ENCODE measurements at places on chromosomes 16 and 17.

- DNase-seq: no peak
- no peaks in the 10 kb centered on the region for H3K4me1 ChIP-seq
- H3K27me3 ChIP-seq: no peaks in the 10 kb centered on the region
Measured at GRCh38 chr16:63822818-63823217, 1299.0 kb downstream of the CDH11 start.

DNA sequence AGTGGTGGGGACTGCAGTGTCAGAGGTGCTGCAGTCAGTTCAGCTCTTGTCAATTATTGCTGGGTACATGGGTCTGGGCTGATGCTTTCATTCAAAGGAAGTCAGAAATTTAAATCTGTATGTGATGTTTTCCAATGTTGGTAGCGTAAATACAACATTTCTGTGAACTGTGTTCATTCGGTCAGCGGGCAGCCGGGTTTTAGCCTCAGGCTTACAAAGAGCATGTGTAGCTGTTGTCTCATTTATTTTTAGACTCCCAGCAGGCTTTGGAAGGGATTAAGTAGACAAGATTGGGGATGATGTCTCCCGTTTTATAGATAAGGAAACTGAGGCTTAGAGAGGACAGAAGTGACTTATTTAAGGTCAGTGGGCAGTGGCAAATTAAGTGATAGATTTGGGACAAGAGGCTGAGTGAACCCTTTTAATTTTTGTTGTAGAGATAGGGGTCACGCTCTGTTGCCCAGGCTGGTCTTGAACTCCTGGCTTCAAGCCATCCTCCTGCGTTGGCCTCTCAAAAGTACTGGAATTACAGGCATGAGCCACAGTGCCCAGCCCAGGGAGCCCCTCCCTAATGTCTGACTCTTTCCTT is 8.1 kb downstream of the AQP8 start:
- no peak overlapping the region for H3K4me3 ChIP-seq
- H3K27ac ChIP-seq: no peak overlapping the region
- H3K27me3 ChIP-seq: no peaks in the 10 kb centered on the region
- no peak for DNase-seq
- H3K4me1 ChIP-seq: peaks cover 3% of the 10 kb centered on the region
- no peaks in the 10 kb centered on the region for H3K36me3 ChIP-seq

GRCh38 chr17:82876149-82876548 is 36.3 kb upstream of the ZNF750 start:
- DNase-seq: no peak
- H3K4me1 ChIP-seq: peaks cover 58% of the 10 kb centered on the region
- no peak overlapping the region for H3K4me3 ChIP-seq
- peaks cover 8% of the 10 kb centered on the region for H3K36me3 ChIP-seq
- no peaks in the 10 kb centered on the region for H3K27me3 ChIP-seq

DNA sequence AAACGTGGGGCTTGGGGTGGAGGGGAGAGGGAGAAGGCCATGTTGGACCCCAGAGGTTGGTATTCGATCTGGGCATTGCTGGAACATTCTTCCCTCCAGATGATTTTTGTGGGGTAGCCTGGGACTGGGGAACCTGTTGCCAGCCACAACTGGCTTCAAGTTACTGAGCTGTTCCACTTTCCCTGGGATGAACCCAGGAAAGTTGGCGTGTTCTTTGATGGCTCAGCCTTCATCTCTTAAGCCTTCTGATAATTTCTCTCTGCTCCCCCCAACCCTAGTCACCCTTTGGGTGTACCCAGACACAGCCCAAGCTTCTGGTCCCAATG is 2.1 kb downstream of the TBX21 start:
- H3K36me3 ChIP-seq: peaks cover 46% of the 10 kb centered on the region
- peaks cover 67% of the 10 kb centered on the region for H3K4me1 ChIP-seq
- peak overlapping the region; percentile 100 for H3K4me3 ChIP-seq
- no peak for DNase-seq
- peak overlapping the region; percentile 95 for H3K27ac ChIP-seq
- H3K27me3 ChIP-seq: no peaks in the 10 kb centered on the region

DNA sequence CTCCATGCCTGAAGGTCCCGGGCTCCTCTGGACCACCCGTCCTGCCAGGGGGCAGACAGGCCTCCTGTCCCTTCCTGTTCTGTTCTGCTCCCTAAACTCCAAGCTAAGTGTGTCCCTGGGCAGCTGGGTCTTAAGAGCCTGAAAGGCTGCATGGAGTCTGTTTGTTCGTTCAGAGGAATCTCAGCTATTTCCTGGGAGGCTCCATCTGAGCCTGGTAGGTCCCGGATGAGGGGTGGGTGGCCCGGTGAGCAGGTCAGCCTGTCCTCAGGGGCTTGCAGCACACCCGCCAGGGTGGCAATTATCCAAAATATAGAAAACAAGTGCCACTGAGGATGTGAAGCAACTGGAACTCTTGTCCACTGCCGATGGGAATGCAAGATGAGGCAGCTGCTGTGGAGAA is 12.6 kb downstream of the ACTG1 start:
- H3K27ac ChIP-seq: no peak overlapping the region
- no peaks in the 10 kb centered on the region for H3K4me1 ChIP-seq
- DNase-seq: no peak

GRCh38 chr16:53209877-53210276 is 155.1 kb downstream of the CHD9 start:
- H3K27me3 ChIP-seq: no peaks in the 10 kb centered on the region
- H3K4me1 ChIP-seq: peaks cover 18% of the 10 kb centered on the region
- no peak overlapping the region for H3K27ac ChIP-seq
- peaks cover 6% of the 10 kb centered on the region for H3K36me3 ChIP-seq
- H3K4me3 ChIP-seq: peak overlapping the region; percentile 50

- no peaks in the 10 kb centered on the region for H3K36me3 ChIP-seq
- no peak overlapping the region for H3K27ac ChIP-seq
- H3K4me3 ChIP-seq: no peak overlapping the region
- H3K27me3 ChIP-seq: no peaks in the 10 kb centered on the region
- peaks cover 7% of the 10 kb centered on the region for H3K4me1 ChIP-seq
Measured at GRCh38 chr16:50613281-50613963, 65.2 kb downstream of the NKD1 start.

Data from activated naive CD8-positive, alpha-beta T cell treated with anti-CD3 and anti-CD28 coated beads, Interleukin-2, amount 50 U/mL, for 24 hours (primary cell).